Vagina (tissue), 2 donors: ENCODE measurements at places on chromosomes 4 and X.

GRCh38 chr4:48974979-48975640 lies 11.0 kb upstream of the CWH43 start:
- DNase-seq = no peak

DNA sequence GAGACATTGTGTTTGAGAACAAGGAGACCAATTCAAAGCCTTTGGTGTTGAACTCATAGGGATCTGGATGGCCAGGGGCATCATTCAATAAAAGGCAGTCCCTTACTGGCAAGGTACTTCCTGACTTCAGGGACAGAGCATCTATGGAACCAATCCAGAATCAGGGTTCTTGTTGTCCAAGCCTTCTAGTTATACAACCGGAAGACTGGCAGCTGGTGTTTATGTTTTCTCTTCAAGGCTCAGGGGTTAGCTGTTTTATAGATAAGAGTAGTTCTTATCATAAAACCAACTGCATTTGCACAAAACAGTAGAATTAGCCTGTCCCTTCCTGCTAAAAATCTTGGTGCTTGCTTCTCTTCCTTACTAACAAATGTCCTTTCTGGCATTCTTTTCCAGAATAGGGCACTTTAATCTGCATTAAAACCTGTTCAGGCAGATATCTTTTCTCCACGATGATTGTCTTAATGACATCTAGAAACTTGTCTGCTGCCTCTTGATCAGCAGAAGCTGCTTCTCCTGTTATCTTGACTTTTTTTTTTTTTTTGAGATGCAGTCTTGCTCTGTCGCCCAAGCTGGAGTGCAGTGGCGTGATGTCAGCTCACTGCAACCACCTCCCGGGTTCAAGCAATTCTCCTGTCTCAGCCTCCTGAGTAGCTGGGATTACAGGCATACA lies 38.4 kb upstream of the ARHGEF6 start:
- no peak for DNase-seq

- no peak for DNase-seq
Observed at GRCh38 chr4:54169176-54169575, 59.9 kb upstream of the PDGFRA start.

DNA sequence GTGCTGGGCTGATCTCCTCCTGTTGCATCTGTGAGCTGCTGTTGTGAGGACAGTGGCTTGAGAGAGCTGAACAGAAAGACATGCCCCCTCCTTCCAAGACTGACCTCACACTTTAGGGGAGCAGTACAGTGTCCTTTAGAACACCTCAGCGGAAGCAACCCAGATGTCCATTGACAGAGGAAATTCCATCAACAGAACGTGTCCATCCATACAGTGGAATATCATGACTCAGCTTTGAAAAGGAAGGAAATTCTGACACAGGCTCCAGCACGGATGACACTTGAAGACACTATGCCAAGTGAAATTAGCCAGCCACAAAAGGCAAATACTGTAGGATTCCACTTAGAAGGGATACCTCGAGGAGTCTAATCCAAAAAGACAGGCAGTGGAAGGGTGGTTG lies 103.5 kb downstream of the GPR143 start:
- no peak for DNase-seq

DNA sequence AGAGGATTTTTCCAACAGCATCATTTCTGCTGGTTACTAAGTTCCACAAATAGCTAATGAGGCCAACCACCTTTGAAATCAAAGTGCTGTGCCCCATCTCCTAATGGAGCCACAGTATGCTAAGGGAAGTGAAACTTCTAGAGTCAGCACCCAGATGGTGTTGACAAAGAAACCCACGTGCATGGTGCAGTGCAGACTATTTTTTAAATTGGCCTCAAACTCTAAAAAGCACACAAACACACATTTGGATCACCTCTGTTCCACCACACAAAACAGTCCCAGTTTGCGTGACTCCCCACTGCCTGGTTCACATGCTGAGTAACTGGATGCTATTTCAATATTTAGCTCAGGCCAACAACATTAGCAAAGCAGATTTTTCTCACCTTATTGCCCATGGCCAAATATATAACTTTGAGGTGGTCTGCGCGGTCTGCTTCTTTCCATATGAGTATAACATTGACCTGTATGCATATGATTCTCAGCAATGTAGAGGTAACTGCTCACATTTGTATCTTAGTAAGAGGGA lies 69.9 kb downstream of the AMELX start:
- DNase-seq = no peak

- no peak for DNase-seq
Observed at GRCh38 chr4:38605181-38605752, 58.7 kb upstream of the KLF3 start.

DNA sequence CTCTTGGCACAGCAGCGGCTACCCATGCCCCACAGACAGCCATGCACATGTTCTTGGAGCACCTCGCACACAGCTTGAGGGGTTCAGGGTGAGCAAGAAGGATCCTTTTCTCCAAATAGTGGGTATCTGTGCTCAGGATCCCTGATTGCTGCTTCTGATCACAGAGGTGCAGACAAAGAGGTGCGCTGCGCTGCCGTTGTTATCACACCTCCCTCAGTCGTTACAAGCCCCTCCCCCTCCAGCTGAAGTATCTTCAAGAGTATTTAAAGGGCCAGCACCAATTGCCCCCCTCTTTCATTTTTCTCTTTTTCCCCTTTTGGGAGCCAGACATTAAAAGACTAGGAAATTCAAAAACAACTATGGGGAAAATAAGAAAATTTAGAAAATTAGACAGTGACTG lies 44.3 kb downstream of the NELFA start:
- DNase-seq = no peak

- no peak for DNase-seq
Observed at GRCh38 chr4:149951152-149951900, 126.9 kb upstream of the DCLK2 start.
